Activated CD4-positive, CD25-positive, alpha-beta regulatory T cell treated with anti-CD3 and anti-CD28 coated beads, Interleukin-2, amount 50 U/mL, for 24 hours (primary cell): ENCODE measurements at places on chromosomes 5 and 9.

DNA sequence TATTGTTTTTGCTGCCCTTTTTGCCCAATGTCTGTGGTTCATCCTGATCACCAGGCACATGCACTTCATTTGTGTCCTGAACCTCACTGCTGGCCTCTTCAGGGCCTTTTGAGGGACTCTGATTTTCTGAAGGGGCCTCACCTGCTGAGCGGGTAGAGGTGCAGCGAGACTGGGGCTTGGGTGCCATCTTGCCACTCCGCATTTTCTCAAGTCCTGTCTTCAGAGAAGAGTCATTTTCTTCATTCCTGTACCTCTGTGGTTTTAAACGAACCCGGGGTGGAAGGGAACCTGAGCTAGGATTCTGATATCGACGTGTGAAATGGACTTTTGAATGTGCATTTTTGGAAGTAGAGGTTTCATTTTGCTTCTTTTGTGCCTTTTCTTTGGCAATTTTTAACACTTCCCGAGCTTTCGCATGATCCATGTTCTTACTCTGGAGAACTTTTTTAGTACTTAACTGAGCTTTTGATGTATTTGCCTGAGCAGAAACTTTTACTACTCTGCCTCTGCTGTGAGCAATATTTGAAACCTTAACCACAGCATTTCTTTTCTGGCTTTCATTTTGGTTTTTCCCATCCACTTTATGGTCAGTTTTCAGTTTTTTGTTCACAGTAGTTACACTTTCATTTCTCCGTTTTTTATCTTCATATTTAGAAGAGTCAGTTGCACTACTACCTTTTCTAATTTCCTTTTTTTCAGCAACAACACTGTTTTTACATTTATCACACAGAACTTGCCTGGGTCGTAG, 26.1 kb downstream of the PWWP2A start:
- no peak for ATAC-seq

GRCh38 chr9:125202846-125203618, 2.7 kb downstream of the RABEPK start:
- ATAC-seq: no peak

- ATAC-seq: peak; percentile 92
These were observed 212.9 kb downstream of the ARRDC3 start for GRCh38 chr5:91170266-91170665.

- ATAC-seq: no peak
These were observed 8.3 kb upstream of the THBS4 start for GRCh38 chr5:80026841-80027240.

GRCh38 chr9:110282739-110283081, 26.4 kb upstream of the TXN start:
- ATAC-seq: no peak

DNA sequence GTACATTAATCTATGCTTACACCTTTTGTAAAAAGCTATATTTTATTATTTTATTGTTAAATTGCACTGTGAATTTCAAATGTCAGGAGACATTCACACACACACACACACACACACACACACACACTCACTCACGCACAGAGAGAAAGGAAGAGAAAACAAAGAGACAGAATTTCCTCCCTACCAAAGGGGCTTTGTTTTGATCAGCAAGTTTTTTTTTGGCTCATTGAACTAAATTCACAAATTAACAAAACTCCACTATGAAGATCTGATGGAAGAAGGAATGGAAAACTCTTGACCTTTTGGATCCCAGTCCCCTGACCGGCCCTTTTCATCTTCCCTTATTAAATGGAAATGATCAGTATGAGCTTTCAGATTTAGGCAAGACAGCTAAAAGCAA, 161.2 kb downstream of the PDE4D start:
- no peak for ATAC-seq

- ATAC-seq: no peak
These were observed 528.8 kb upstream of the GRAMD2B start for GRCh38 chr5:125894383-125894782.

GRCh38 chr5:136446565-136446964, 81.2 kb upstream of the TRPC7 start:
- ATAC-seq: no peak

DNA sequence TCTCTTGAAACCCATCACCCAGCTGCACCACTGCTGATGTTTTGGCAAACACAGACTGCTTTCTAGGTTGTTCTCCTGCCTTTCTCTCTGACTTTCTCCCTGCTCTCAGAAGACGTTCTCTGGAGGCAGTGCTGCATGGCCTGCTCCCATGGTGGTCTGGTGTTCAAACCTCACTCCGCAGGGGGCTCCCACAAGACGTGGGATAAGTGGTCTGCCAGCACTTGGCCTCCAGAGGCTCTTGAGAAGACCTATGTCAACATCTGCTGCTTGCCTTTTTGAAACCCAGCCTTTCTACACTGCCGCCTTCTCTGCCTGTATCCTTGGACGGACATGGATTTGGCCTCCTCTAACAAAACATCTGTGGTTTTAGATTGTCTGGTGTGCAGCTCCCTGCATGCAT, 16.6 kb downstream of the USP20 start:
- no peak for ATAC-seq
